Activated CD4-positive, alpha-beta memory T cell treated with anti-CD3 and anti-CD28 coated beads, Interleukin-2, amount 10 ng/mL, durations not matched to agents 7 days and 5 days (primary cell): ENCODE measurements at places on chromosomes 6 and 20.
A peak's percentile ranks its signal among the peaks of the same experiment; 100 is the strongest.

GRCh38 chr6:132937466-132937906 lies 123.1 kb downstream of the RPS12 start:
- no peak overlapping the region for H3K4me3 ChIP-seq
- H3K36me3 ChIP-seq, result no peaks in the 10 kb centered on the region
- peaks cover 14% of the 10 kb centered on the region for H3K27me3 ChIP-seq

- H3K4me3 ChIP-seq, result no peak overlapping the region
- peaks cover 16% of the 10 kb centered on the region for H3K4me1 ChIP-seq
- no peak overlapping the region for H3K27ac ChIP-seq
- no peaks in the 10 kb centered on the region for H3K27me3 ChIP-seq
Measured at GRCh38 chr6:155181498-155181897, 82.3 kb upstream of the CLDN20 start.

GRCh38 chr6:64243618-64244017 lies 608.0 kb downstream of the PHF3 start:
- no peaks in the 10 kb centered on the region for H3K4me1 ChIP-seq
- no peaks in the 10 kb centered on the region for H3K27me3 ChIP-seq
- H3K4me3 ChIP-seq, result no peak overlapping the region
- H3K27ac ChIP-seq, result no peak overlapping the region
- no peaks in the 10 kb centered on the region for H3K36me3 ChIP-seq

DNA sequence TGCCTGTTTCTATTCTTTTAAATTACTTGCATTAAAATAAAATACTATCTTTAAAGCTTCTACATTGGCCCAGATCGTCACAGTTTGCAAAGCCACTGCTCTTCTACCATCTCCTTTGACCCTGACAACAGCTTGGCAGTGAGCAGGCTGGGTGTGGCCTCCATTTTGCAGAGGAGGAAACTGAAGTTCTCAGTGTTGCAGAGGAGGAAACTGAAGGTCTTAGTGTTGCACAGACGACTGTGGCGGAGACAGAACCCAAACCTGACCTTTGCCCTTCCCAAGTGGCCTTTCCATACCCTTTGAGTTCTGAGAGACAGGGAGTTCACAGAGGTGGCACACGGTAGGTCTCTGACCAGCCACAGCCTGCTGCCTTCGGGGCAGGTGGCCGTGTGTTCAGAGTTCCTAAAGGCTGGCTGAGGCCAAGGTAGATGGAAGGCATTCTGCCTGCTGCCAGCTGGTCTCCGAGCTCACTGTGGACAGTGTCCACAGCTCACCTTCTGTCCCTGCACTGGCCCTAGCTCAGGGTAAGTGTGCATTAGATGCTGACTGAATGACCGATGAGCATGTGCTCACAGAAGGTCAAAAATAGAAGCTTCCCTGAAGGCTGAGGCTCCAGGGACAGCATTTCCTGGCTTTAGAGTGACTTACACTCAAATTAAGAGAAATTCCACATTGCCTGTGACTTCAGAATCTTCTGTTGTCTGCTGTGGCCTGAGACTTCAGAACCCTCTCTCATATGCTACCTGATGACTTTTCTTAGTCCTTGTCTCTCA lies 113.5 kb upstream of the SLC24A3 start:
- H3K27me3 ChIP-seq, result no peaks in the 10 kb centered on the region
- H3K27ac ChIP-seq, result no peak overlapping the region
- DNase-seq, result no peak

GRCh38 chr20:25539742-25540672 lies 45.3 kb downstream of the NINL start:
- no peak overlapping the region for H3K4me3 ChIP-seq
- no peaks in the 10 kb centered on the region for H3K27me3 ChIP-seq
- no peak for DNase-seq

DNA sequence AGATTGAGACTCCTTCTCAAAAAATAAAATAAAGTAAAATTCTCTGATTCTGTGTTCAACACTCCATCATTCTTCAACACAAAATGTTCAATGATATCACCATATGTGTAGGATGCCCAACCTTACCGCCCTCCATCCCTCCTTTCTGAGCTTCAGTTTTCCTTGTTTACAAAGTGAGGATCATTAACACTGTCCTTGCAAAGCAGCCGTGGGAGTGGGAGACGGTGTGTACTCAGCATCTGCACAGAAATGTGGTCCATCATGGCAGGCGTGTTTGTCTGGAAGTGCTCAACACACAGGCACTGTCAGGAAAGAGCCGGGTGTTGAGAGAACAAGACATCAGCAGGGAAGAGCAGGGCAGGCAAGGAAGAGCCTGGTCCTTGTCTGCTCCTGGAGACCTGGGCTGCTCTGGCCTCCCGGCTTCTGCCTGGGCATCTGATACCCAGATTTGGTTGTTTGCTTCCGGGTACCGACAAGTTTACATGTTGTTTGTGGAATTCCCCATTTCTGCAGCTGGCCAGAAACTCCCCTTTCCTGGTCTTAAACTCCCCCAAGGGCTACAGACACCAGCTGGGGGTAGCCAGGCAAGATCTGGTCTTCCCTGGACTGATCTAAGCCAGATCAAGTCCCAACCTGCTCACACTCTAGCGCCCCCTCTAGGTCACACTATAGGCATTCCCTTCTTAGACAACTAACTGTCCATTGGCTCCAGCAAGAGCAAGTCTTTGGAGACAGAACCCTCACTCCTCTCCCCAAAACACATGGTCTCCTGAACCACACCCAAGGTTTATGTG lies 26.7 kb upstream of the TTPAL start:
- peaks cover 8% of the 10 kb centered on the region for H3K27me3 ChIP-seq
- no peaks in the 10 kb centered on the region for H3K4me1 ChIP-seq
- no peak for DNase-seq
- H3K4me3 ChIP-seq, result no peak overlapping the region
- no peak overlapping the region for H3K27ac ChIP-seq

- peaks cover 33% of the 10 kb centered on the region for H3K4me1 ChIP-seq
- H3K27ac ChIP-seq, result peak overlapping the region; percentile 88
- peaks cover 45% of the 10 kb centered on the region for H3K36me3 ChIP-seq
- peak; percentile 66 for DNase-seq
- no peaks in the 10 kb centered on the region for H3K27me3 ChIP-seq
- H3K4me3 ChIP-seq, result no peak overlapping the region
Measured at GRCh38 chr20:63942250-63942951, 13.8 kb downstream of the UCKL1 start.
